Stimulated activated CD4-positive, alpha-beta T cell treated with anti-CD3 and anti-CD28 coated beads, Interleukin-12 subunit alpha, Interleukin-12 subunit beta, amount 100 ng/mL, for 48 hours (primary cell): ENCODE measurements at places on chromosomes 7 and 10.

DNA sequence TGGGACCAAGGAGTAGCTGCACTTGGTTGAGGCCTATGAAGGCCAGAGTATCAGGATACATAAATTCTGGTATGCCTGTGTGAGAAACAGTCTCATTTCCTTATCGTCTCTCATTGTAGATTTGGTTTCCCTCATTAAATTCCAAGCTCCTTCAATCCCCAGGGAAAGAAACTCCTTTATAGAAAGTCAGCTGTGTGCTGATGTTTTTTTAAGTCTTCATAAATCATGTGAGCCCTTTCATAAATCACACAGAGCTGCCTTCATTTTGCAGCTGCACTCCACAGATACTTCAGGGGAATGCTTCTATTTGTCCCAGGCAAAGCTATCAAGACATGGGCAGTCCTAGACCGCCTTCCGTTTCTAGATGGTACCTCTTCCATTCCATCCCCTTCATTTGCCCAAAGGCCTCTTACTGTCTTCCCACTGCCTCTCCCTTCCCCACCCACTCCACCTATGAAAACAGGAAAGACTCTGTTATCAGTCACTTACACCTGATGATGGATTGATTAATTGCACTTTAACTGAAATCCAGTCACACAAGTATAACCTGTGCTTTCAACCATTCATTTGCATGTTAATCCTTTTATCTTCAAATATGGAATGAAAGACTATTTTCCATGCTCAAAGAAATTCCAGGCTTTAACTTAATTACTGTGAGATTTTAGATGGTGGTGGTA is 290.2 kb downstream of the C7orf25 start:
- DNase-seq, result no peak

- DNase-seq, result no peak
These were observed 265.4 kb upstream of the DGKB start for GRCh38 chr7:15167912-15168311.

GRCh38 chr10:73926152-73926764 is 15.3 kb downstream of the PLAU start:
- DNase-seq, result no peak

DNA sequence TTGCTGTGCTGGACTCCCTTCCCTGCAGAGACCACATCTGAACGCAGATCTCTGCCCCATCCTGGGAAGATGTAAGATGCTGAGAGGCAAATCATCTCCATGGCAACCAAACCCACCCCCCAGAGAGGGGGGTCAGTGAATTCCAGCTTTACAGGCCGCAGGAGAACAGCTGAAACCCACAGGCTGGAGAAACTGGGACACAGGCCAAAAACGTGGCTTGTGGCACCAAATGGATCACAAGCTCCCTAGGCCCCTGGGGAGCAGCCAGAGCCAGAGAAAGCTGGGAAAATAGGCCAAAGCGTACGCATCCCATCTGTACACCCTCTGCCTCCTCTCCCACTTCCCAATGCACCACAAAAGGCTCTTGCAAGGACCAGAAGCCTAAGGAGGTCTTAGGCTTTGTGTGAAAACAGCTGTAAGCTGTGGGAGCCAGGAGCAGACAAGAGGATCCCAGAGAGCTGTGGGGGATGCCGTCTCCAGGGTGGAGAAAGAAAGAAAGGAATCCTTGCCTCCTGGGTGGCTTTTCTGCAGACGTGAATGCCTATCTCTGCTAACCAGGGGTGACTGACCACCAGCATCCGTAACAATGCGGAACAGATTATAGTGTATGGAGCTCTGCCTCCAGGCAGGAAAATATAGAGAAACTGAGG is 59.5 kb downstream of the TMEM130 start:
- DNase-seq, result no peak

- no peak for DNase-seq
These were observed 79.5 kb downstream of the CARD11 start for GRCh38 chr7:2964208-2964607.

- no peak for DNase-seq
These were observed 23.5 kb downstream of the IMPDH1 start for GRCh38 chr7:128385988-128386925.

DNA sequence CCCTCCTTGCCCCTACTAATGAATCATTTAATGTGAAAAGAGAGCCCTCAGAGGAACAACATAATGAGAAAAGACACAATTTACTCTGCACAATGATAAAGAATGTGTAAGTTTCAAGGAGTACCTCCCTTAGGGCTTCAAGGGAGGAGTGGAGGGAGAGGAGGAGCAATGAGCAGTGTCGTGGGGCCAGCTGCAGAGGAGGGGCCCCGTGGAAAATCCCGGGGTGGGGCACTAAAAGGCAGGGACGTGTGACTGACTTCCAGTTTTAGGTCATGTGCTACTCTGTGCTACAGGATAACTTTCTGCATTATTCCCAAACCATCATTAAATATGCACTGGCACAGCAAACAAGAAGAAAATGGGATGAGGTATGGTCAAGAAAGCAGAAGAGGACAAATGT is 108.1 kb downstream of the ANLN start:
- DNase-seq, result no peak

GRCh38 chr7:31122649-31123058 is 70.5 kb downstream of the ADCYAP1R1 start:
- peak; percentile 13 for DNase-seq

DNA sequence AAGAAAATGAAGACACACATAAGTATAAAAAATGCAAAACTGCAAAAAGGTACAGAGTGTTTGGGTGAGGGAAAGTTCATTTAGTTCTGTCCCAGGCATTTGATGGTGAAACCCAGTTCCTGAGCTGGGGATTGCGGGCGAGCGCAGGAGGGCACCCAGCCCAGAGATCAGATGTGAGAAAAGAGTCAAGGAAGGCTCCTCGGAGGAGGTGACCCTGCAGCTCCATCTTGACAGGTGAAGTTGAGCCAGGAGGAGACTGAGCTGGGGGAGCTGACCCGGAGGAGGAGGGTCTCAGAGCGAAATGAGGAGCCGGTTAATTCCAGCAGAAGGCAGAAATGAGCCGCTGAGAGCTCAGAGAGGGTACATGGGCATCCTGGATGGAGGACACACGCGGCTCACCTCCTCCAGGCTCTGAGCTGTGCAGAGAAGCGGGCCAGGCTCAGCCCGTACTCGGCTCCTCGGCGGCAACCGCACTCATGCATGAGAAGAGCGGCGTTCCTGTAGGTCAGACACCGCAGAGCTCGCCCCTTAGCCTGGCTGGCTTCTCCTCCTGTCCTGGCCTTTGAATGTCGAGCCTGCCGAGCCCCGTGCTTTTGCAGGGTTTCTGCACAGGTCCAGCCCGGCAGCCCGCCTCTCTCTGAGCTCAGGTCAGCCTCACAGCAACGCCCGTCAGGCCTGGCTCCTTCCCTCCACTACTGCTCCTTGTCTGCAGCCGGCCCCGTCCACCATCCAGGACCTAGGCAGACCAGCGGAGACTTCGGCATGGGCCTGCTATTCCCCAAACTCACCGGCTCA is 9.5 kb upstream of the RAMP3 start:
- no peak for DNase-seq

GRCh38 chr7:28107960-28108359 is 72.6 kb downstream of the JAZF1 start:
- DNase-seq, result no peak

DNA sequence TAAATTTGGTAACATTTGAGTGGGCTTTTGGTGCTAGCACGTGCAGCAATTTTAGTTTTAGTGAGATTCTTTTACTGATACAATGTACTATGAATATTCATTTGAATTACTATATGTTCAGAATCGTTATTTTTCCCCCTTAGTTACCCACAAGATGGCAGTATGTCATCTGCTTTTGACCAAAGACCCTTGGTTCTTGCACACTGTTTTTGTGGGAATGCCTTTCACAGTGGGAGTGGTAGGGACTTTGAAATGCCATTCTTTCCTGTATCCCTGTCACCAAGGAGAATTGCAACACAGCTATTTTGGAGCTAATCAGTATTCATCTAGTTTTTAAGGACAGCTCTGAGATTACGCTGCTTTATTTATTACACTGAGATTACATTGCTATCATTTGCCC is 40.6 kb downstream of the SEC23IP start:
- DNase-seq, result no peak

DNA sequence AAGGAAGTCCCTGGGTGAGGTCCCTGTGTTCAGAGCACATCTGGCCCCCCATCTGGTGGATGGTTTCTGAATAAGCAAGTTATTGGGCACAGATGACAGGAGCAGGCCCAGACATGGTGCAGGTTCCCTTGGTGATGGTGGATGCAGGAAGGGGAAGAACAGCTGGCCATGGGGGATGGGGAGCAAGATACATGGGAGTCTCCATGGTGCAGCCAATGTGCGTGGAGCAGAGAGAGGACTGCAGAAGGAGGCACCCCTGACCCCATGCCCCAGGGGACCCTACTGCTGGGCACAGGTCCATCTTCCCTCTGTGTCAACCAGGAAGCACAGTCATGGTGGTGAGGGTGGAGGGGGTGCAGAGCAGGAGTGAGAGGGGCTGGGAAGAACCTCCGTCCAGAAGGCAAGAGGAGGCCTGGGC is 43.8 kb upstream of the RABGEF1 start:
- DNase-seq, result no peak

GRCh38 chr10:7417103-7417623 is 6.3 kb upstream of the SFMBT2 start:
- no peak for DNase-seq

DNA sequence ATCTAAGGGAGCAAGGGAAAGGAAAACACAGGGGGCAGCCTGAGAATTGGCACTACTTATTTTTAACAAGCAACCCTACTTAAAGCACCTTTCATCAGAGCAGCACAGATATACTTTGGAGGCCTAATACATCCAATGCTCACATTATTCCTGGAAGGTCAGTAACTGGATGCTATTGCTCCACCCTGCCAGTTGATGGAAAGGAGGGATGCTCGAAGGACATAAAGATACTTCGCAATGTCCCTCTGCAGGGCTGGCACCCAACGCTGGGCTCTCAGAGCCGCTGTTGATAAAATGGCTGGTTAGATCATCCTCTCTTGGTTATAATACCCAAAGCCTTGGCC is 307.9 kb upstream of the AOAH start:
- DNase-seq, result no peak

- DNase-seq, result no peak
These were observed 162.2 kb upstream of the TNS3 start for GRCh38 chr7:47743965-47744591.

DNA sequence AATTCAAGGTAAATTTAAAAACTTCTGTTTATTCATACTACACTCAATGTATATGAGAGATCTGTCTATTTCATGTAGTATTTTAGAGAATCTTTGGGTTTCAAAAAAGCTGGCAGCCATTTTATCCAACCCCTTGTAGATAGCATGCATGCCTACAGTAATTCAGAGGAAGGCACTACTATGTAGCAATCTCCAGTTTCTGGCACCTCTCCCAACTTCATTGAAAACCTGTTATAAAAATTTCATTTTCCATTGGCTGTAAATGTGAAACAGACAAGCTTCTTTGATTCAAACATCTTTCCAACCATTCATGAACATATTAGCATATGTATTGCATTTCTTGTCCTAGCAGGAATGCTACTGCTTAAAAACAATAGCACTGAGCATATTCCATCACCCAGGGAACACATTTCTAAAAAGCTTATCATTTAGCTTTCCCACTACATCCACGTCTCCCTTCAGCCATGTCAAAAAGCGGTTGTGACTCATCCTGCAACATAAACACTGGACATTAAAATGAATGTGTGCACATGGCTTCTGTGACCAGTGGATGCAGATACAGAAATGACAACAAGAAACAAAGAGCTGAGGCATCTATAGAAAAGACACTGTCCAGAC is 330.4 kb upstream of the AOAH start:
- no peak for DNase-seq

GRCh38 chr10:98012644-98013043 is 17.8 kb downstream of the CRTAC1 start:
- DNase-seq, result no peak

DNA sequence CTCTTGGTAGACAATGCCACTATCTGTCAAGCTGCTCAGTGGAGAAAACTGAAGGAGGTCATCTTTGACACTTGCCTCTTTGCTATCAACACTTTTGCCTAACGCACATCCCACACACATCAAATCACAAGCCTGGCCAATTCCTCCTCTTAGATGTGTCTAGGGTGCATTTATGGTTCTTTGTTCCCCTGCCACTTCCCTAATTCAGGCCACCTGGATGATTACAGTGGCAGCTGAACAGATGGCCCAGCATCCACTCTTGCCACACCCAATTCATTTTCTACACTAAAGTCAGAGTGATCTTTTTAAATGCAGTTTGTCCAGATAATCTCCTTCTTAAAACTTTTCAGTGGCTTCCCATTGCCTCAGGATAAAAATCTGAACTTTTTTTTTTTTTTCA is 58.6 kb downstream of the LAMB4 start:
- no peak for DNase-seq

- no peak for DNase-seq
These were observed 27.6 kb downstream of the CHCHD3 start for GRCh38 chr7:133054162-133054840.

DNA sequence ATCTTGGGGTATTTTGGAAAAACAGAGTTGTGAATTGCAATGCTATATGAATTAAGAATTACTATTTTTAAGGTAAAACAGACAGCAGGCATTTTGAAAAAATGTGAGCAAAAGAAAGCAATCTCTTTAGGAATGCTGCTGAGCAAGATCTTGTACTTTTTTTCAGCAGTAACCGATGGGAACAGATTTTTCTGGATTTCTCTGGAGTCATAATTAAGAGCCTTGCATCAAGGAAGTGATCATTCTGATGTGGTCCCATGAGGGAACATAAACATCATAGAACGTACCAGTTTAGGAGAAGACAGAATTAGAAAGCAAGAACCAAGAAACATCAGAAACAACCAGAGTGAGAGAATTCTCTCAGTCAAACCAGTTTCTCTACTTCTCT is 157.0 kb upstream of the AGR3 start:
- DNase-seq, result no peak

GRCh38 chr10:126117196-126117595 is 220.8 kb downstream of the FANK1 start:
- DNase-seq, result no peak

GRCh38 chr7:99003419-99003818 is 125.1 kb downstream of the TRRAP start:
- DNase-seq, result no peak

- no peak for DNase-seq
These were observed 4.6 kb upstream of the ZNF22 start for GRCh38 chr10:44995914-44996669.

DNA sequence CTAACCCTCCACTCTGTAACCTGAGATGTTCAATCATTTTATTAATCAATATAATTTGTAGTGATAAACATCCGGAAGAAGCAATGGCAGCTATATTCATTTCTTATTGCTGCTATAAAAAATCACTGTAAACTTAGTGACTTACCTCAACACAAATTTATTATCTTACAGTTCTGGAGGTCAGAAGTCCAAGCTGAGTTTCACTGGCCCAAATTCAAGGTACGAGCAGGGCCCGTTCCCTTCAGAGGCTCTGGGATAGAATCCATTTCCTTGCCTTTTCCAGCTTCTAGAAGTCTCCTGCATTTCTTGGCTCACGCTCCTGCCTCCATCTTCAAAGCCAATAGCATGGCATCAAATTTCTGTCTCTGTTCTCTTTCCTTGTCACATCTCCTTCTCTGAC is 279.5 kb upstream of the SP8 start:
- no peak for DNase-seq
